SW480 (cell line): ENCODE measurements at places on chromosomes 11 and 22.

DNA sequence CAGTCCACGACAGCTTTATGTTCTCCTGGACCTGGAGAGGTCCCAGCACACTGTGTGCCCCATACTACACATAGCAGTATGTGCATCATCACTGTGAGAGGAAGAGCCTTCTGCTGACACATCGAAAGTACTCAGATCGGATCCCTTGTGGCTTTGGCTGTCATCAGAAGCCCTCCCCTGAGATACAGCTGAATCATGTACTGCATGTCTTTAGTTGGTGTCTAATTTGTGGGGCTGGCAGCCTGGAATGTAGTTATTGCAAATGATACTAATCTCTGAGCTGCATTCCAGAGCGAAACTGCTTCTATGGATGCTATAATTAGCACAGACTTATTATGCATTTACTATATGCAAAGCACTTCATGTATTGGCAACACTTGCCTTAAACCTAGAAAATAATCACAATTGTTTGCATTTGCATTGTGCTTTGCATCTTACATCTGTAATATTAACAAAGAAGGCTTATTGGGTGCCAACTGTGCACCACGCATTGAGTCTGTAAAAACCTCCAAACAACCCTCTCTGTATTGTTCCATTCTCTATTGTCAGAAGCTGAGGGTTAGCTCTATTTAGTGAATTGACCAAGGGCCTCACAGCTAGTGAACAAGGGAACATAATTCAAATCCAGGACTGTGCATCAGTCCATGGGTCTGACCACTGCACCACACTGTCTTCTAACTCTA, 89.2 kb upstream of the CRTAM start:
- no peak for DNase-seq

GRCh38 chr11:68996376-68997123, 15.8 kb upstream of the MRGPRD start:
- no peak for DNase-seq

GRCh38 chr11:81497202-81497804, 1236.4 kb downstream of the FAM181B start:
- DNase-seq: peak; percentile 39

DNA sequence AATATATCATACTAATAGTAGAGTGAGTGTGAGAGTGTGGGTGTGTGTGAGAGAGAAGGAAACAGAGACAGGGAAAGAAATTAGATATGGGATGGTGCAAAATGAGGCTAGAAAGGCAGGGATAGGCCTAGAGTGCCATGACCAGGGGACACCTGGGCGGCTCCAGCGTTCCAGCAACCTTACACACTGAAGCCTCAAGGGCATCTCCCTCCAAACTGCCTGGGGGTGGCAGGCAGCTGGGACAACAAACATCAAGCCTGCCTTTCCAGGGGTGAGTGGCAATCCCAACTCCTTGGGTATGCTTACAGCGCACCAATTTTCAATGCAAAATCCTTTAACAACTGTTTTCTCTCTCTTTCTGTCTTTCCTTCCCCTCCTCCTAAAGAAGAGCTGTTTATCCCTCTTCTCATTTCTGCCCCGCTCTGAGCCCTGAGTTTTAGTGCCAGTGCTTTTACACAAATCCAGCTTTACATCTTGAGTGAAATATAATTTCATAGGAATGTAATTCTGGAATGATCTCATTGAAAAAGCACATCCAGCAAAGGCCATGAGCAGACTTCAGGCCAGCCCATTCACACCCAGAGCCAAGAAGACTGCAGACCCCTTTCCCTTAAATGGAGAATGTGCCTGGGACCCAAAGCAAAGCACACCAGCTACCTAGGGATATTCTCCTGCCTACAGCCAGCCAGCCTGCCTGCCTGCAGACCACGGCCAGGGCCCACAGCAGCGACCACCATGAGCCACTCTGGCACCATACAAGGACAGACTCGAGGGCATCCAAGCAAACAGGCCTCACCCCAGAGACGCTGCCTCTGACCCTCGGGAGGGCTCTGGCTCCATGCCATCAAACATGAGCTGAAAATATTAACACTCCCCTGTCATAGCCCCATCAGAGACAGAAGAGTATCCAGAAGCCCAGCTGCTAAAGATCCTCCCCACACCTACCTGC, 90.3 kb downstream of the RPL27A start:
- DNase-seq: no peak

- no peak for DNase-seq
Observed at GRCh38 chr11:115505175-115505574, 960 bp upstream of the CADM1 start.

DNA sequence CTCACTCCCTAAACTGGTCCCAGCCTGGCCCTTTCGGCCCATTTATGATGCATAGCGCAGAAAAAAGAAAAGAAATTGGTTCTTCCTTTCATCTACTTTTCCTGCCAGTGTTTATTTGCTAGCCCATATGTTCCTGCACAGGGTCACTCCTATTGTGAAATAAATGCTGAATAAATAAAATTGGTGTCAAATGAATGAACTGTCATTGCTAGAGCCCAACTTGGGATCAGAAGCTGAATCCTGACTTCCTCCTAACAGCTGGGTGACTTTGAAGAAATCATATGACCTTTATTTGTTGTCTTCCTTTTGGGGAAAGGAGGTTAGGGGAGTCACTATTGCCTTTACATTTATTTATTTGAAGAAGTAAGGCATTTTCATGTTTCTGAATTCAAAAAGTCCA, 92.0 kb downstream of the PRR5L start:
- DNase-seq: no peak

GRCh38 chr11:81866896-81867295, 866.8 kb downstream of the FAM181B start:
- DNase-seq: no peak
